ENCODE measurements at places on chromosomes 7 and 10.

DNA sequence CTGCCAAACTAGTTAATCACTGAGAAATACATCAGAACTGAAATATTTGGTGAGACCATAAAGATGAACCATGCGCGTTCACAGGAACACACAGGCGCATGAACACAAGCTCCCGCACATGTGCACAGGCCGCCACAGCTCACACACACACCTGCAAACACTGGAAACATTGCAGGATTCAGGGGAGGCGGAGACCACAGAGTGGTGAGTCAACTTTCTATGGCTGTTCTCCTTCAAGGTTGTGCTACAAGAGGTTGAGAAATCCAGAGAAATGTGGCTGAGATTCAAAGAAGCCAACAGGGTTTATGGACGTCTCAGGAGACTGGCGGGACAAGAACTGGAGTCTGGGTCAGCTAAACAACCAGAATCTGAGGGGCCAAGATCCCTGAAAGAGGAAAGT is 17.8 kb downstream of the ESYT2 start:
- no peak for DNase-seq

GRCh38 chr7:92917230-92917629 is 80.9 kb upstream of the CDK6 start:
- DNase-seq: no peak

GRCh38 chr10:118950190-118950680 is 79.3 kb upstream of the NANOS1 start:
- no peak for DNase-seq

DNA sequence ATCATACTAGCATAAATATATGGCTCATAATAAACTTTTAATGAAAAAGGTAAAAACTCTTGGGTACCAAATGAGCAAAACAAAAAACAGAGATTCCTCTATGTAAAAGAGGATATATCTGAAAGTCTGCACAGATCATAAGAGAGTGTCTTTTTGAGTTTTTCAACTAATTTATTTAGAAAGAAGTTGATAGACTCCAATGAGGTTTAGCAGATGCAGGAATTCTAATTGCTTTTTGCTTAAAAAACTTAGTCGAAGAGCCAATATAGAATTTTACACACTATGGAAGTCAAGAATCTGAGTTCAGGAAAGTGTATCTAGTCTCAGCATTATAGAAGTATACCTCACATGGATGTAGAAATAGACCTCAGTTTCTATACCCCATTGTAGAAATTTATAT is 3.4 kb upstream of the MLLT10 start:
- no peak for DNase-seq

- no peak for DNase-seq
Observed at GRCh38 chr7:151540146-151540545, 20.5 kb upstream of the RHEB start.

DNA sequence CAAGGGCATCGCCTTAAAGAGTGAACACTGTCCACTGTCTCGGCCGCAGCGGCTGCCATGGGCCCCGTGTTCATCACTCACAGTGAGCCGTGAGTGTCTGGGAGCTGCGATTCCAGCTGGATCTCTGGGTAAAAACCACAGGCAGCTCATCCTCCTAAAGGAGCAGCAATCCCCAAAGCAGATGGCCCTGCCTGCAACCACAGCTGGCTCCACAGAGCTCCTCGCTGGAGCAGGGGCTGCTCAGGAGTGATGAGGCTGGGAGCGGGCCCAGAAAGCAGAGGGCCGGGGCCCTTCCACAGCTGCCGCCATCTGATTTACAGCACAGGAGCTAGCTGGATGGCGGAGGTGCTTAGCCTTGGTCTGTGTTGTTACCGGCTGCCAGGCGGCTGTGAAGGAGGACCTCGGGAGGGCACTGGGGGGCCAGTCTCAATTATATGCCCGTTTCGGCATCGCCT is 6.6 kb upstream of the TMEM184A start:
- no peak for DNase-seq

- no peak for DNase-seq
Observed at GRCh38 chr10:6458814-6459213, 121.3 kb downstream of the PRKCQ start.

DNA sequence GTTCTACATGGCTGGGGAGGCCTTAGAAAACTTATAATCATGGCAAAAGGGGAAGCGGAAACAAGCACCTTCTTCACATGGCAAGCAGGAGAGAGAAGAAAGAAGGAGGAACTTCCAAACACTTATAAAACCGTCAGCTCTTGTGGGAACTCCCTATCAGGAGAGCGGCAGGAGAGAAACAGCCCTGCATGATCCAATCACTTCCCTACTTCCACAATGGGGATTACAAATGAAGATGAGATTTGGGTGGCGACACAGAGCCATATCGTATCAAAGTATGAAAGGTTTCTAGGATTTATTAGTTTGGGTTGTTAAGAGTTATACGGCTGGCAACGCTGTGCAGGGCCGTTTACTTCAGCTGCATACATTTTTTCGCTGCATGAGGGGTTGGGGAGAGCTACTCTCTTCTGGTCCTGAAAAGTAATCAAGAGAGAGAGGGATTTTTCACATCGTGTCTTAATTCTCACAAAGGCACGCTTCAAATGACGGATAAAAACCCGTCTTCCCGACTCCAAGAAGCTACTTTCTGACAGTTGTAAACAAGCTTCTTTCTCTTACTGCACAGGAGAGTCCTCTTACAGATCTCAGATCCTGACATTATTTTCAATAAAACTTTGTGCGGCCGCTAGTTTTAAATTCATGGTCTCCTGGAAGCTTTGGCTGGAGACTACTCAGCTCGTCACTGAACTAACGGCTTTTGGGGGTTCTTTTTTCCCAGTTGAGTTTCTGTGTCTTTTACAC is 751 bp upstream of the GTPBP10 start:
- no peak for DNase-seq

GRCh38 chr7:96532428-96532935 is 177.2 kb downstream of the SEM1 start:
- no peak for DNase-seq

DNA sequence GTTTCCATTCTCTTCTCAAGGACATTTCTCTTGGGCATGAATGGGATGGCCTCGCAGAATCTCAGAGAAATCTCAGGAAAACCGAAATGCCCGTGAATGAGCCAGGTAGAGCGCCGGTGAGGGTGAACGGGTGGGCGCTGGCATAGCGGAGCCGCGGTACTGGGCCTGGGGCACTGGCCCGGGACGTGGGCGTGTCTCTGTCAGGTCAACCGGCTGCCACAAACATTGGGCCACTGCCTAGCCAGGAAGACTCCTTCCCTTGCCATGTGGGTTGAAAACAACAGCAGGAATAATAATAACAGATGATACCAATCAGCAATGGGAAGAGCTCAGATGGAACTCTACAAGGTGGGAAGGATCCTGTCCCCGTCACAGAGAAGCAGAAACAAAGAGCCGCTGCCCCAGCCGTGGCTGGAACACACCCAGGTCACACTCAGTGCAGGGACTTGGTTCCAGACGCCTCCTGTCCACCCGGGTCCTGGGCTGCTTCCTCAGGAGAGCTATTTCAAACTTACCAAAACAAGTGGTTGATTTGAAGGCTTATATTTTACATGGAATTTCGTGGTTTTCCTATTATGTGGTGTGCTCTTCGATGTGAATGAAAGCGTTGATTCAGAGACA is 51.1 kb upstream of the EBF3 start:
- DNase-seq: no peak

GRCh38 chr7:13725591-13725990 is 263.9 kb downstream of the ETV1 start:
- DNase-seq: no peak

DNA sequence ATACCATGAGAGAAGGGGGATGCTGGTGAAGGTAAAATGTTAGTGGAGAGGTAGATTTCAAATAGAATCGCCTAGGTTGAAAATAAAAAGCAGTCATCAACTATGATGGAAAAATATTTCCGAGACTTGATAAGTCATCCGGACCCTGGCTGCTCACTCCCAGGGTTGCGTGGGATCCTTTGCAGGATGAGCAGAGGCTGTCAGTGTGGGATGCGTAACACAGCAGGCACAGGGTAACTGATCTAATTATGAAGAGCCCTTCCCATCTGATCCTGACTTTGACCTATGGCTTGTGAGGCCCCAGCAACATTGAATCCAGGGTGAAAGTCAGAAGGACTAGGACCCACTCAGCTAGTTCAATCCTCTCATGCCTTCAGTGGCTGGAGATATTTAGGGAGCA is 236.9 kb downstream of the DPP6 start:
- DNase-seq: no peak

GRCh38 chr7:151936207-151936606 is 20.0 kb upstream of the GALNTL5 start:
- DNase-seq: no peak

DNA sequence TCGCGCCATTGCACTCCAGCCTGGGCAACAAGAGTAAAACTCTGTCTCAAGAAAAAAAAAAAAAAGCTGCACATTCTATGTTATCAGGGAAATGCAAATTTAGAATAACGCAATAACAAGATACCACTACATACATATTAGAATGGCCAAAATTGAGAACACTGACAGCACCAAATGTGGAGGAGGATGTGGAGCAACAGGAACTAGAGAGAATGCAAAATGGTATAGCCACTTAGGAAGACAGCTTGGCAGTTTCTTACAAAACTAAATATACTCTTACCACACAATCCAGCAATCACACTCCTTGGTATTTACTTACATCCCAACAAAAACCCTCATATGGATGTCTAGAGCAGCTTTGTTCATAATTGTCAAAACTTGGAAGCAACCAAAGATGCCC is 76.8 kb downstream of the ALOX5 start:
- no peak for DNase-seq

DNA sequence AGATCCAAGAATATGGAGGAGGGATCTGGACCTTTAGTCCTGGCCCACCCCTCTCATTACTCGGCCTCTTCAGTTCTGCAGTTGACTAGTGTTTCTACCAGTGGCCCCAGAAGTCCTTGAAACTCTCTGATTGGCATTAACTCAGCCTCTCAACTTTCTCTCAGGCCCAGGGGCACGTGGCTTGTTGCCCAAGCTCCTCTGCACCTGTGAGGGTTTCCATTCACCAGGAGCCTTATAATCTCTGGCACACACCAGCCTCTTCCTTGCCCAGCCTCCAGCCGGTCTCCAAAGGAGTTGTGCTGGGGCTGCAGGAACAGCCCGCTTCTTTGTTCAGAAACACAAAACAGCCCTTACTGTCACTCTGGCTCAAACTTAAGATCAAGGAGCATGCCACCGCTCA is 47.6 kb upstream of the ZPBP start:
- no peak for DNase-seq

DNA sequence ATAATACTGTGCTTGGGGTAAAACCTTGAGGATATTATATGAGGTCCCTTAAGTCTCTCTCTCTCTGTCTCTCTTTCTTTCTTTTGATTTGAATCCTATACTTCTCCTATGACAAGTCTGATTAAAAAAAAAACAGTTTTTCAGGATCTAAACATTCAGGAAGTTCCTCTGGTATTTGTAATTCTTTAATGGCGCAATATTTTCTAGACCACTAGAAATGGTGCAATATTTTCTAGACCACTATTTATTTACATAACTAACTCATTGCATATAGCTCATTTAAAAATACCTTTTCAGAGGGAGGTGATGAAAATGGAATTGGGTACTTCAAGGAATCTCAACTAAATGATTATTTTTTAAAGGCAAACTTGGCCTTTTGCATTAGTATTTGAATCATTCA is 1235.3 kb downstream of the GATA3 start:
- no peak for DNase-seq

- no peak for DNase-seq
Observed at GRCh38 chr7:89002981-89003956, 207.7 kb upstream of the TEX47 start.

DNA sequence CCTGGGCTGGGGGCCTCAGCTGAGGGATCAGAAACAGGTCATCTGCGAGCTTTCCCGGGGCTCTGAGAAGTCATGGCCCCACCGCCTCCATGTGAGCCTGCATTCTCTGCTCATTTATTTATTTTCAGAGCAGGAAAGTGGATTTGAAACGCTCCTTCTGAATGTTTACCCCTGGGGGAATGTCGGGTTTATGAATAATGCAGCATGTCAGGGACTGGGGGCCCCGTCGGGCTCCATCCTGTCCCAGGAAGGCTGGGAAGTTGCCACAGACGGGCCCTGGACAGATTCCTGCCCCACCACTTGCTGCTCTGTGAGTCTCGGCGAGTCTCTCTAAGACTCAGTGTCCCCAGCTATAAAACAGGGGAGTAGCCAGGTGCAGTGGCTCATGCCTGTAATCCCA is 11.9 kb upstream of the GTF2IRD1 start:
- no peak for DNase-seq

GRCh38 chr10:91418416-91418815 is 8.3 kb downstream of the HECTD2 start:
- DNase-seq: no peak

GRCh38 chr7:20310963-20311742 is 19.5 kb upstream of the ITGB8 start:
- DNase-seq: no peak

GRCh38 chr10:75403144-75403938 is 1.8 kb upstream of the ZNF503 start:
- DNase-seq: no peak

- DNase-seq: no peak
Observed at GRCh38 chr10:118944959-118945633, 84.4 kb upstream of the NANOS1 start.

DNA sequence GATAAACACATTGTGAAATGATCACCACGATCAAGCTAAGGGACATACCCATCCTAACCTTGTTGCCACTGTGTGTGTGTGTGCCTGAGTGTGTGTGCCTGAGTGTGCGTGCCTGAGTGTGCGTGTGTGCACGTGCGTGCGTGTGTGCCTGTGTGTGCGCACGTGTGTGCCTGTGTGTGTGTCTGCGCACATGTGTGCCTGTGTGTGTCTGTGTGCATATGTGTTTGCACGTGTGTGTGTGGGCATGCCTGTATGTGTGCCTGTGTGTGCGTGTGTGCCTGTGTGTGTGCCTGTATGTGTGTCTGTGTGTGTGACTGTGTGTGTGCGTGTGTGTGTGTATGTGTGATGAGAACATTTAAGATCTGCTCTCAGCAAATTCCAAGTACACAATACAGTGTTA is 244.1 kb upstream of the DPP6 start:
- no peak for DNase-seq

DNA sequence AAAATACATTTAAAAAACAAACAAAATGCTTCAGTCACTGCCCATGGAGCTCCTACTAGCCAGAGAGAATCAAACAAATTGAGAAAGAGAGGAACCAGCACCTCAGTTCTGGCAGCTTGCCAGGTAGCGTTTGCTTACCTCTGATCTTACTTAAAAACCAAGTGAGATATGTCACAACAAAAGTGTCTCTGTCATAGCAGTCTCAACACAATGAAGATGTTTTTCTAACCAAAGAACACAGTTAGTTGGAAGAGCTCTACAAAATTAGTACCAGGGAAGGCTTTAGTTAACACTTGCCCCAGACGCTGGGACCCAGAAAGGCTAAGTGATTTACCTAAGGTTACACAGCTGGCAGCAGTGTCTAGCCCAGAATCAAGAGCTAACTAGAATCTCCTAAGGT is 3.4 kb downstream of the DOCK4 start:
- no peak for DNase-seq

DNA sequence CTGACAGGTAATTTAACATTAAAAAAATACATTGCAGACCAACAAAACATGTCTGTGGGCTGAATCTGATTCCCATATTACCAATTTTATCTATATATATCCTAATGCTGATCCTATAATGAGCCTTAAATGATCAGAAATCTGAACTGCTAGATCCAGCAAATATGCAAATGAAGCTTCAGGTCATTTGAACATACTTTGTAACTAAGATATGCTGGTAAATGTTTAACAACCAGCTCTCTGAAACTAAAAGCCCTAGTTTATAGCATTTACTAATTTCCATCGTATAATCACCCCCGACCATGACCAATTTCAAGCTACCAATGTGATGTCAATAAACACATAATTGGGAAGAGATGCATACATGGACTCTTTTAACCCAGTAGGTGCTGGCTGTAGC is 42.1 kb downstream of the PANK1 start:
- DNase-seq: no peak

All from T-cell (primary cell).